ENCODE measurements at places on chromosomes 3 and 15. TPM values are rescaled to one million over a fixed set of nuclear protein-coding genes. Genes with fewer than 3 reads are reported as not detected.
A peak's percentile ranks its signal among the peaks of the same experiment; 100 is the strongest.

The DUOXA1 gene
- 168 TPM for total RNA-seq

The ZIC4 gene
- total RNA-seq = not detected

The CIB2 gene
- total RNA-seq = not detected

The OR4F15 gene
- not detected for total RNA-seq

The HIGD2B gene
- not detected for total RNA-seq

The MLF1 gene
- total RNA-seq = 10.7 TPM

The SERPINI2 gene
- total RNA-seq = 6.3 TPM

The GHSR gene
- total RNA-seq = not detected

DNA sequence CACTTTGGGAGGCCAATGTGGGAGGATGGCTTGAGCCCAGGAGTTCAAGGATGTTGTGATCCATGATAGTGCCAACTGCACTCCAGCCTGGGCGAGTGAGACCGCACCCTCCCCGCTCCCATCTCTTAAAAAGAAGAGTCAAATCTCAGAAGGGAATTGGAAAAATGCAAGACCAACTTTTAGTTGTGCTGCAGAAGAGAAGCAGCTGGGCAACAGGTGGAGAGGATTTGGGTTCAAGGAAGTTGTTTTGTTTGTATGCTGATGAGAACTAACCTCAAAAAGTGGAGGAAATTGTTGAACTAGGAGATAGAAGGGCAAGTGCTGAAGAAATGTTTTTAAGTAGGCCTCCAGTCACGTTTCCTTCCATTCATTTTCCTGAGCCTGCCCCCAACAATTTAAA is 12.8 kb upstream of the PDCD7 start:
- no peak for DNase-seq
- H3K27me3 ChIP-seq = no peaks in the 10 kb centered on the region
- no peaks in the 10 kb centered on the region for H3K4me1 ChIP-seq
- no peak overlapping the region for H3K27ac ChIP-seq
- peaks cover 45% of the 10 kb centered on the region for H3K36me3 ChIP-seq

GRCh38 chr3:118641608-118642007 is 393.0 kb downstream of the IGSF11 start:
- no peaks in the 10 kb centered on the region for H3K36me3 ChIP-seq
- H3K27ac ChIP-seq = no peak overlapping the region
- no peaks in the 10 kb centered on the region for H3K27me3 ChIP-seq
- no peaks in the 10 kb centered on the region for H3K4me1 ChIP-seq
- H3K4me3 ChIP-seq = no peak overlapping the region
- DNase-seq = no peak

GRCh38 chr3:192434186-192434585 is 293.2 kb downstream of the FGF12 start:
- DNase-seq = no peak
- no peaks in the 10 kb centered on the region for H3K4me1 ChIP-seq
- no peak overlapping the region for H3K27ac ChIP-seq
- no peaks in the 10 kb centered on the region for H3K27me3 ChIP-seq
- no peak overlapping the region for H3K4me3 ChIP-seq
- H3K36me3 ChIP-seq = no peaks in the 10 kb centered on the region

DNA sequence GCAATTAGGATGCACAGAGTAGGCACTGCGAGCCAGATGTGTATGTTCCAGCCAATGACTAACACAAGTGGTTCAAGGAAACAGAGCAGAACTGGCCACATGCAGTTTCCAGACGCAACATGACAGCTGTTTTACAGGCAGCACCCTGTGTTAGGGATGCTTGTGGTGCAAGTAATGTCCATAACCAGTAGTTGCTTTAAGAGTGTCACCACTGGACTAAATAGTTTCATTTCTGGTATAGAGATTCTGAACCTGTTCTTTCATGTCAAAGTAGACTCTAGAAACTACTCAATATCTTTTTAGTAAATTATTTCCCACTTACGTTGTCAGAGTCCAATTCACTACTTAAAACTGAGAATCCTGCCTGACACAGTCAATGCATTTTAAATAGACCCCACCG is 14.5 kb upstream of the LPP start:
- no peak overlapping the region for H3K4me3 ChIP-seq
- DNase-seq = no peak
- H3K36me3 ChIP-seq = no peaks in the 10 kb centered on the region
- no peaks in the 10 kb centered on the region for H3K27me3 ChIP-seq
- H3K4me1 ChIP-seq = peaks cover 2% of the 10 kb centered on the region
- no peak overlapping the region for H3K27ac ChIP-seq

GRCh38 chr15:60070838-60071493 is 66.9 kb downstream of the FOXB1 start:
- no peak overlapping the region for H3K4me3 ChIP-seq
- DNase-seq = no peak

DNA sequence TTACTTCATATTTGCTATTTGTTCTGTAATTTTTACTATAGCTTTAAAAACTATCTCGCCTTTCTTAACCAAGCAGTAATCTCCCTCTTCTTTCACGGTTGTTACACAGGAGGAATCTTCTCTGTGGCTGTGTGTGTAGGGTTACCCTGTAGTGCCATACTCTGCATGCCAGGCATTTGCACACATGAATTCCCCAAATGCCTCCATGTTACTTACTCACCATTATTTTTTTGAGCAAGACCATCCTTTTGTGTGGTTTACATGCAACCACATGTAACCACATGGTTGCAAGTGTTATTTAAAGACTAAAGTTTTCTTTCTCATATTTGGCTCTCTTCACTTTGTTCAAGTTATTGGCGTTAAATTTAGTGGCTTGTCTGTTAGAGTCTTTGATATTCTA is 45.5 kb downstream of the HPS3 start:
- H3K27ac ChIP-seq = no peak overlapping the region
- DNase-seq = no peak
- peaks cover 53% of the 10 kb centered on the region for H3K36me3 ChIP-seq
- no peak overlapping the region for H3K4me3 ChIP-seq
- H3K27me3 ChIP-seq = no peaks in the 10 kb centered on the region

DNA sequence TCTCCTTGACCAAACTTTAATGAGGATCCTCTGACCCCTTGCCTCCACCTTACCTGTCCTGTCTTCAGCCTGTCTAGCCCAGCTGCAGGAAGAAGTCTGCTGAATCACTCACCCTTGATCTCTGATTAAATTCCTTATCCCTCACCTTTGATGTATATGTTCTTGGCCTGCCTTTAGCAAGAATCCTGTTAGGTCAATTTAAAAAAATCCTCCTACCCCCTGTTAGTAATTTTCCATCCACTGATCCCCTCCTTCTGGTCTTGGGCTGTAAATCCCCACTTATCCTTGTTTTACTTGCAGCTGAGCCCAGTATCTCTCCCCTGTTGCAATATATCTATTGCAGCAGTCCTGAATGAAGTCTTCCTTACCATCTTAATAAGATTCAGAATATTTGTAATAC is 39.0 kb downstream of the MYH15 start:
- no peak overlapping the region for H3K4me3 ChIP-seq
- H3K4me1 ChIP-seq = no peaks in the 10 kb centered on the region
- H3K27ac ChIP-seq = no peak overlapping the region

- H3K4me3 ChIP-seq = no peak overlapping the region
- H3K27me3 ChIP-seq = no peaks in the 10 kb centered on the region
- peak; percentile 44 for DNase-seq
- H3K4me1 ChIP-seq = peaks cover 25% of the 10 kb centered on the region
- H3K36me3 ChIP-seq = no peaks in the 10 kb centered on the region
These were observed 63.8 kb upstream of the XCR1 start for GRCh38 chr3:46091046-46091445.

- H3K27ac ChIP-seq = no peak overlapping the region
- DNase-seq = no peak
- H3K27me3 ChIP-seq = no peaks in the 10 kb centered on the region
These were observed 12.3 kb downstream of the NUDT16 start for GRCh38 chr3:131393868-131394267.

- DNase-seq = peak; percentile 72
- no peak overlapping the region for H3K27ac ChIP-seq
- no peaks in the 10 kb centered on the region for H3K4me1 ChIP-seq
- H3K27me3 ChIP-seq = no peaks in the 10 kb centered on the region
These were observed 23.5 kb upstream of the LRTM1 start for GRCh38 chr3:54951405-54951804.
